ENCODE measurements at places on chromosomes 12 and 14. TPM values are rescaled to one million over a fixed set of nuclear protein-coding genes. Genes with fewer than 3 reads are reported as not detected.

DNA sequence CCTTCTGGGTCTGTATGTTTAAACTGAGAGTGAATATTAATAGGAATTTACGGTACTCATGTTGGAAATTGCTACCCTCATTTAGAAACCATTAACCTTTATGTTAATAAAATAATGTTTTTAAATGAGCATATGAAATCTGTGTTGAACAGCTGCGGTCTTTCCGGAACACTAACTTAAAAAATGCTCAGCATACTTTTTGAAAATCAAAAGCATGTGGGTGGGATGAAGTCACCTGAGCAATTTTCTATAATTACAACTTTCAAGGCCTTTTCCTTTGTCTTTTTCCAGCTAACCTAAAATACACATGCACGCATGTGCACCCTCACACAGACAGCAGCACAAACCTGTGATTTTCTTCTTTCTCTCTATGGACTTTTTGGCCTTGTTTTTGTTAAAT is 39.8 kb downstream of the BORCS5 start:
- no peak for DNase-seq

The HIGD1C gene
- total RNA-seq, result not detected

GRCh38 chr12:51922762-51923505 is 15.6 kb downstream of the ACVRL1 start:
- peak; percentile 87 for DNase-seq

- DNase-seq, result no peak
Measured at GRCh38 chr14:61621444-61621843, 73.9 kb upstream of the HIF1A start.

GRCh38 chr14:23538050-23538718 is 13.4 kb downstream of the ZFHX2 start:
- DNase-seq, result no peak

DNA sequence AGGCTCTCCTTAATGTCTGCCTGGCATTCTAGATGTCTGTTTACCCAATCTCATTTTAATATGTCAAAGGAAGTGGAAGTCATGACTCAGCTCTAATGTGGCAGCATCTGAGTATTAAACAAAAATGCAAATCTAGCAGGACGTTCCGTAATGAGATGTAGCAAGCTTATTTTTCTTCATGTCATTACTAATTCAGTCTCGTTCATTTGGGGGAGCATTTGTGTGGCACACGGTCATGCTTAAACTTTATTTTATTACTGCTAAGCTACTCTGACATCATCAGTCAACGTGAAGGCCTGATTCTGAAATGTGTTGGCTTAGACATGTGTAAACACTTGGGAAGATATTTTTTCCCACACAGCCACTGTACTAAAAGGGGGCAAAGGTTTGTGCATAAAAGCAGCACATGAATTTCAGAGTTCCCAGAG is 326.7 kb upstream of the TMPO start:
- no peak for DNase-seq

DNA sequence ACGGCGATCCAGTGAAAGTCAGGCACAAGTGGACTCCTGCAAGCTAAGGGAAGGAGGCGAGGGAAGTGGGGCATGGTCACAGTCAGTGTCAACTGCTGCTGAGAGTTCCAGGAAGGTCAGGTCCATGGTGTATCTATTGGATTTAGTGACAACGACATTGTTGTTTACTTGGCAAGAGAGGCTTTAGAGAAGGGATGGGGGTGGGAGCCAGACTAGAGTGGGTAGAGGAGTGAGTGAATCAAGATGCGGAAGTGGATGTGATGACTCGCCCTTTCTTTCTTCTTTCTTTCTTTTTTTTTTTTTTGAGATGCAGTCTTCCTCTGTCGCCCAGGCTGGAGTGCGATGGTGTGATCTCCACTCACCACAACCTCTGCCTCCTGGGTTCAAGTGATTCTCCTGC is 12.5 kb downstream of the P2RX7 start:
- DNase-seq, result no peak

The IL23A gene
- total RNA-seq, result 0.55 TPM

The SLC17A8 gene
- not detected for total RNA-seq

DNA sequence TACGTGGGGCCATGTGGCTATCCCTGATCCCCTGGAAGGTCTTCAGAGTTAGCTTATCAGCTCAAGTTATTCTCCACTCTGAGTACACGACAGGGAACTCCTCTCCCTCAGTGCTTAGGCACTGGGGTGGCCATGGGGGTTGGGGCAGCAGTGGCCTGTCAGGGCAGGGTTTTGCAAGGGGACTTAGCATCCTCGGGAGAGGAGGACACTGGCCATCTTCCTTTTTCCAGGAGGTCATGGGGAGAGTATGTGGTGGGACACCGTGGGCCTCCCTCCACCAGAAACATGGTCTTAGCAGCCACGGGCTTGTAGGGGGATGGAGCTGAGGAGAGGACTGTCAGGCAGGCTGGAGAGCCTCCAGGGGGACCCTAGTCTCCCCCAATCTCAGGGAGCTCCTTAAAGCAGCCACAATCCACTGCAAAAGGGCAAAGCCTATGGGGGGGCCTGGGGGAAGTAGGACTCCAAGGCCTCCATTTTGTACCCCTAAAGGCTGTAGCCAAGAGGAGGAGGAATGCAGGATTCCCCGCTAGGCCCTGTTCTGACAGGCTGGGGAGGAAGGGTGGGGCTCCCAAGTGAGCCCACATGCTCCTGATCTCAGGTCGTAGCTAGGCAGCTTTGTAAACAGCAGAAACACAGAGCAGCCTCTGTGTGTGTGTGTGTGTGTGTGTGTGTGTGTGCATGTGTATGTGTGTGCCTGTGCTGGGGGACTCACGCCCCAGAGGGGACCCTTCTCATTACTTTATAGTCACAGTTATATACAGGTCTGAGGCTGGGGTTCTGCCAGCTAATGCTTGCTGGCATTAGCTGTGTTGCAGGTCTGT is 36.6 kb downstream of the KRT80 start:
- DNase-seq, result no peak

- DNase-seq, result no peak
Measured at GRCh38 chr12:65666876-65667275, 157.4 kb upstream of the HMGA2 start.

- DNase-seq, result no peak
Measured at GRCh38 chr14:68844210-68844545, 51.3 kb upstream of the ZFP36L1 start.

DNA sequence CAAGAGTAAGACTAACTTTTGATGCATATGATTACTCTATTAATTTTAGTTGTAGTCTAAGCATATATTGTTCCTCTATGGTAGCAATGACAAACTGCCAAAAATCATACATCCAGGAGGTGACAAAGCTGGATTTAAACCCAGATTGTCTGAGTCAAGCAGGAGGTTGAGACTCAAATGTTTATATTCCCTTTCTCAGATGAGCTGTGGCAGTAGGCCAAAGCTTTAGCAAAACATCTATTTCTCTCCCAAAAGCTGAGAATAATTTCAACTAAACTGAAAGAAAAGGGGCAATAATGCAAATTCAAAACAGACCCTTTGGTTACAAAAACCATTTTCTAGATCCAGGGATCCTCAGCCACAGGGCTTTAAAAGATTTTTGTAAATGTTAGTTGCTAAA is 173.6 kb downstream of the SEC23A start:
- DNase-seq, result no peak

DNA sequence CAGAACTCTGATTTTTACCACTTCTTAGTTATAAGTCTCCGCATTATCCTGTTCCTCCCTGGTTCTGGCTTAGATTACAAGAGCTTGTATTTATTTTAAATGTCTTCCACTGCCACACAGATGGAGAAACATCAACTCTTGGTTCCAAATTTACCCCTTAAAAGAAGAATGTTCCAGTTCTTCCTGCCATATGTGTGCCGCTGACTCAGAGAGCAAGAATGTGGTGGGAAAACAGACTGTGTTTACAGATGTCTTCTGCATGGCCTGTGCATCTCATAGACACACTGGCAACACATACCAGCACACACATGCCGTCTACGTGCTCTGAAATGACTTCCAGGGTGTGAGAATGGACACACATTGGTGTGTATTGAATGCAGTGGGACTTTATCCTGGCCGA is 383.0 kb downstream of the LRIG3 start:
- no peak for DNase-seq

GRCh38 chr12:109239179-109239578 is 69.9 kb downstream of the FOXN4 start:
- no peak for DNase-seq

DNA sequence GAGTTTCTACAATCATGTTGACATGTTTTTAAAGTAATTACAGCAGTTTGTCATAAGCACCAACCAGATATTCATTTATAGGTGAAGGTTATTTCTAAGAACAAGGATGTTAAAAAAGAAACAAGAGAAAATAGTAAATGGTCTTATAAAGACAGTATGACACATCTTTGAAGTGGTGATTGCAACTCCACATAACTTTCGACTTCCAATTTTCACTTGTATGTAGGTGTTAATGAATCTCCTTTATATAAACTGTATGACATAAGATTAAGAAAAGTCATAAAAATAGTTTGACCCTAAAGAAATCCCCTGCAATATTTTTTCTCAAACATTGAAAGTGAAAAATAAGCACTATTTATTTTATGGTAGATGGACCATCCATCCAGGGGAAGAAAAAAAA is 144.8 kb upstream of the PTPRQ start:
- no peak for DNase-seq

The KERA gene
- not detected for total RNA-seq

- no peak for DNase-seq
Measured at GRCh38 chr12:100027671-100028070, 42.9 kb upstream of the ANKS1B start.

DNA sequence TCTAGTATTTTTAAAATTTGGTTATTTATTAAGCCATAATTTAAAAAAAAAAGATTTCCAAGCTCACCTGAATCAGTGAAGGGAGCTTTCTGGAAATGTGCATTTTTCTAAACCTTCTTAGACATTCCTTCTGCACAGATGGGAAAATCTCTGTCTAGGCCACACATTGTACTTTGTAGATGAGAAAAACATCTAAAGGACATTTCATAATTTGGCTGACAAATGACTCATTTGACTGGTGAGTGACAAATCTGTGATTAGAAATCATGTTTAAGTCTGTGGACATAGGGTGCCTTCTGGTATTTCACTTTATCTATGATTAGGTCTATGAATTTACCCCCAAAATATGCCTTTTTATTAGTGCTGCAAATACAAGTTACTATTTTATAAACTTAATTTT is 1044.9 kb upstream of the FLRT2 start:
- DNase-seq, result no peak

The TMEM132C gene
- 73.7 TPM for total RNA-seq

The CD4 gene
- 31.3 TPM for total RNA-seq

The GZMB gene
- total RNA-seq, result 2.0 TPM

- no peak for DNase-seq
Measured at GRCh38 chr12:121829250-121829918, 25.6 kb downstream of the SETD1B start.

GRCh38 chr14:77965919-77966435 is 166.1 kb downstream of the ADCK1 start:
- DNase-seq, result no peak

The NRL gene
- total RNA-seq, result 1.6 TPM

Measured in mesenteric fat pad (tissue), 1 donor.